ENCODE measurements at places on chromosomes 11 and 22. TPM values are rescaled to one million over a fixed set of nuclear protein-coding genes. Genes with fewer than 3 reads are reported as not detected.

PRMT3 gene
- 35.5 TPM for total RNA-seq

SLC22A9 gene
- not detected for total RNA-seq

ACRV1 gene
- total RNA-seq, result 0.23 TPM

PRSS23 gene
- 1.4 TPM for total RNA-seq

RAG1 gene
- 0.50 TPM for total RNA-seq

TRPM5 gene
- total RNA-seq, result 0.07 TPM

PSMA1 gene
- total RNA-seq, result 248 TPM

LIPT2 gene
- total RNA-seq, result 5.1 TPM

CLDN5 gene
- total RNA-seq, result 0.30 TPM

DNA sequence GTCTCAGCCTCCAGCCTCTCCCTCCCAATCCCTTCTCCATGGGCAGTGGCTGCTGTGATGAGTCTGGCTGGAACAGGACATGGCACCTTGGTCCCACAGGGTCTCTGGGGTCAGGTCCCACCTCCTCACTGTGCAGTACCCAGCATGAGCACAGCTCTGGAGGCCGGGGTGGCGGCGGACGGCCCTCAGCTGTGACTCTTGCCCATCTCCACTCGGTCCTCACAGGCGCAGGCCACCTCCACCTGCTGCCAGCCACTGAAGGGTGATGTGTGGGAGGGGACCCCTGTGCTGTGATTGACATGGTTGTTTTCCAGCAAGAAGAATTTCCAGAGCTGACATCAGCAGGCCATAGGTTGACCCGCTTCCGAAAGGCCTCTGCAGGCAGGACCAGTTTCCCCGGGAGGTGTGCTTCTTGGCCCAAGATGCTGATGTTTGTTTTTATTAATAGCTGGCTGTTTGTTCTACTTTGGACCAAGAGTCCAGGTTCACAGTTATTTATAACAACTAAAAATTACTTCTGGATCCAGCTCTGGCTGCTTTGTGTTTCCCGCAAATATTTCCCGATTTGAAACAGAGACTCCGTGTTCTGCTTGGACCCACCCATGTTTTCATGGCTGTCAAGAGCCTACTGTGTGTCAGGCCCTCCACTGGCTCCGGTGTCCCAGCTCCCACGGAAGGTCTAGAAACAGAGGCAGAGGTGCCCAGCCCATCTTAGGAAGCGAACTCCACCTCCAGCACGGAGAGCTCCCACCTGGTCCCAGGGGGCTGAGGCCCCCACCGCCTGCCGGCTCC lies 45.7 kb downstream of the SCUBE1 start:
- no peak overlapping the region for H3K27ac ChIP-seq
- H3K36me3 ChIP-seq, result no peaks in the 10 kb centered on the region
- DNase-seq, result no peak
- no peak overlapping the region for H3K4me3 ChIP-seq
- no peaks in the 10 kb centered on the region for H3K27me3 ChIP-seq
- no peaks in the 10 kb centered on the region for H3K4me1 ChIP-seq

DNA sequence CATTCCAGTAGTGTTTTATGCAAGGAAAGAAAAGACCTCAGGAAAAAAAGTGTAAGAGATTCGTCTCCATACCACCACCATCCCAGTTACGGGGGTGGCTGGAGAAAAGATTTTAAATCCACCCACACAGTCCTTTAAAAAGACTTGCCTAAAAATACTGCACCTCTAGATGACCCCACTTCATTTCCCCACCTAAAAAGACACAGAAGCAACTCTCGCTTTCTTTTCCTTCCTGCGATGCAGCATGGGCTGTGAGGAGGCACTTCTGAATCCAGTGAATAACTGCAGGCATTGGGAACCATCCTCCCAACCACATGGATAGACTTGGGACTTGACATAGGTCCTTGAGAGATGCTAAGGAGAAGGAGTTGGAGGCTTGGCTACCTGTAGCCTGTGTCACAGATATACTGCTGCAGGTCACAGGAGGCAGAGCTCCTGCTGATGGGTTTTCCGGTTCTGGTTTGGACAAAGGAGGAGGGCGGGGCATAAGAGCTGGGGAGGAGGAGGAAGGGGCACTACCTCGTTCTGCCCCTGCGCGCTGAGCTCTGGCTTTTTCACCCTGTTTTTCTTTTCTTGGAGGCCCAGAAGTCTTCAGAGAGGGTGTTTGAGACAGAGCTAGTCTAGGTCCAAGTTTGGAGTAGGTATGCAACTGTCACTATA lies 285.9 kb downstream of the NTM start:
- H3K27ac ChIP-seq, result no peak overlapping the region
- H3K36me3 ChIP-seq, result no peaks in the 10 kb centered on the region
- H3K4me1 ChIP-seq, result no peaks in the 10 kb centered on the region
- no peak overlapping the region for H3K4me3 ChIP-seq
- no peak for DNase-seq
- no peaks in the 10 kb centered on the region for H3K27me3 ChIP-seq

DNA sequence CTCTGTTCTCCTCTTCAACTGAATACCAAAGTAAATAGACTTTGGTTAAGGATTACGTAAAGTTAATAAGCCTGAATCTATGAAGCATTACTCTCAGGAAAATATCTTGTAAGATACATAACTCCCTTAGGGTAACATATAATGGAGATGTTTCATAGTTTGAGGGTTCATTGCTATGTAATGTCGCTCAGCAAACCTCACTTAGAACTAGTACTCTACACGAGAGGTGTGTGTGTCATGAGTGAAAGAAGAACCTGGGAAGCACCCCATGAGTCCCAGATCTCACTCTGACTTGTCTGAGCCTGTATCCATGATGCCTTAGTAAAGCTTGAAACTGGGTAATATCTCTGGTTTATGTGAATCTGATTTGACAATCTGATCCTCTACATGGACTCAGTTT lies 429.5 kb upstream of the ANO3 start:
- no peaks in the 10 kb centered on the region for H3K36me3 ChIP-seq
- H3K4me1 ChIP-seq, result no peaks in the 10 kb centered on the region
- H3K27ac ChIP-seq, result no peak overlapping the region
- no peak overlapping the region for H3K4me3 ChIP-seq
- DNase-seq, result no peak

- no peaks in the 10 kb centered on the region for H3K36me3 ChIP-seq
- no peak overlapping the region for H3K4me3 ChIP-seq
- H3K4me1 ChIP-seq, result no peaks in the 10 kb centered on the region
- DNase-seq, result no peak
- H3K27ac ChIP-seq, result no peak overlapping the region
These were observed 648.7 kb upstream of the CCDC179 start for GRCh38 chr11:23509023-23509422.

DNA sequence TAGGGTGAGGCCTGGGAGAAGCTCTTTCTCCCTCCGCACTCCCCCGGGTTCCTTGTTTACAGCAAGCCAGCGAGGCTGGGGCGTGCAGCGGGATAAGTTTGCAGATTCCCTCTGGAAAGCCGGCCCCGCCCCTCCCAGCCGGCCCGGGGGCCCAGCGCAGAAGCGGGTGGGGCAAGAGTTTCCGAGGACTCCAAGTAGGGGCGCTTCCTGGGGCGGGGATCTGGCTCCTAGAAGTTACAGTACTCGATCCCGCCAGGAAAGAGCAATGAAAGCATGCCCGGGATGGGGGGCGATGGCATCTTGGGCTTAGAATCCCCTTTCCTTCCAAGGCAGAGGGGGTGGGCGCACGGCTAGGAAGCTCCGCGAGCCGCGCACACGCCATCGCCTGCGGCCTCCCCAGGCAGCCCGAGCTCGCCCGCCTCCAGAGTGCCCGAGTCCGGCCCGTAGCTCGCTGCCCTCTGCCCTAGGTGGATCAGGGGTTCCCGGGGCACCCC lies 385 bp downstream of the TST start:
- H3K4me1 ChIP-seq, result peaks cover 10% of the 10 kb centered on the region
- peaks cover 12% of the 10 kb centered on the region for H3K27me3 ChIP-seq
- no peak overlapping the region for H3K27ac ChIP-seq

GRCh38 chr22:35064664-35065063 lies 1.3 kb upstream of the ISX start:
- H3K27me3 ChIP-seq, result no peaks in the 10 kb centered on the region
- H3K36me3 ChIP-seq, result peaks cover under 1% of the 10 kb centered on the region
- H3K4me3 ChIP-seq, result peak overlapping the region; percentile 20

- peaks cover 65% of the 10 kb centered on the region for H3K27me3 ChIP-seq
- no peak overlapping the region for H3K4me3 ChIP-seq
- H3K4me1 ChIP-seq, result peaks cover 30% of the 10 kb centered on the region
- DNase-seq, result no peak
- peaks cover 2% of the 10 kb centered on the region for H3K36me3 ChIP-seq
These were observed 6.5 kb upstream of the NPAS4 start for GRCh38 chr11:66414120-66414934.

GRCh38 chr11:108432783-108433182 lies 34.5 kb downstream of the C11orf65 start:
- DNase-seq, result no peak
- no peaks in the 10 kb centered on the region for H3K27me3 ChIP-seq
- no peak overlapping the region for H3K4me3 ChIP-seq

- DNase-seq, result no peak
- no peak overlapping the region for H3K4me3 ChIP-seq
- H3K4me1 ChIP-seq, result peaks cover 17% of the 10 kb centered on the region
- H3K27ac ChIP-seq, result no peak overlapping the region
These were observed 44.2 kb downstream of the PPFIA1 start for GRCh38 chr11:70314730-70315129.

GRCh38 chr11:9875862-9876261 lies 212.0 kb downstream of the SWAP70 start:
- no peak overlapping the region for H3K4me3 ChIP-seq
- DNase-seq, result no peak
- H3K27me3 ChIP-seq, result no peaks in the 10 kb centered on the region
- no peaks in the 10 kb centered on the region for H3K4me1 ChIP-seq
- H3K27ac ChIP-seq, result no peak overlapping the region

DNA sequence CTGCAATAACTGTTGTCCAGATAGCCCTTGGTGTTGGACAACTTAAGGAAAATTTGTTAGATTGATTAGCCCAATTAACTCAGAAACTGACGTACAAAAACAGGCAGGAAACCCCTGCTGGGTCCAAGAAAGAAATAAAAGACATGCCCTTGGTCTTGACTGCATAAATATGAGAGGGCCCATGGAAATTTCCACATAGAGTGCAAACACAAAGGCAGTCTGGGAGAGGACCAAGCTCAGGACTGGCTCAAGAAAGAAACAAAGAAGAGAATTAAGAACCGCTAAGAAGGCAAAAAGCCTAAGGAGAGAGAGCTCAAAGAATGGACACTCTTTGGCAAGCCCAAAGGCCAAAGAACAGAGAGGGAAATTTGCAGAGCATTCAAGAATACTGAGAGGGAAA lies 1243.9 kb downstream of the LRRC4C start:
- H3K36me3 ChIP-seq, result peaks cover 1% of the 10 kb centered on the region
- H3K27me3 ChIP-seq, result no peaks in the 10 kb centered on the region

DNA sequence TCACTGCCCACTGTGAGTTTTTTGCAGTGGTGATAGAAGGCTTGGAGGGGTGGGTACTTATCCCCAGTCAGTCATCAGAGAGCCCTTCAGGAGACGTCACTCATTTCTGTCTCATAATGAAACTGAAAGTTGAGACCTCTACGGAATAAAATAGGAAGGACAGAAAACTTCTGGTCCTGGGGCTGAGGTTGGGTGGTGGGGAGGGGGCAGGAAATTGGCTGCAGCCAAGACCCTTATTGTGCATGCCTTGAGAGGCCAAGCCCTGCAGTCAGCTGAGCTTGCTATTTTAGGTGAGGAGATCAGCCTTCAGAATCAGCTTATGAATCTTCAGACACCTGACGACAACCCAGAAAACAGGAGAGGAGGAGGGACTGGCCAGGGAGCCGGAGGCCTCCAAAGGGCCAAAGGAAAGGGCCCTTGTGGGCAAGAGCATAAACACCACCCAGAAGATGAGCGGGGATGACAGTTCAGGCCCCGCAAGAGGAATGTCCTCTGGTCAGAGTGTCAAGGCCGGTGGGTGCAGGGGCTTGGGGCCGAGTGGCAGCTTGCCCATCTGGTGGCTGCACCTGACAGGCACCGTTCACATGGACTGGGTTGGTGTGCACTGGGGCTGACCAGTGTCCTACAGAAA lies 17.9 kb upstream of the ADA2 start:
- peak; percentile 20 for DNase-seq
- no peaks in the 10 kb centered on the region for H3K27me3 ChIP-seq
- H3K27ac ChIP-seq, result peak overlapping the region; percentile 83
- peaks cover 18% of the 10 kb centered on the region for H3K4me1 ChIP-seq
- peak overlapping the region; percentile 69 for H3K4me3 ChIP-seq

DNA sequence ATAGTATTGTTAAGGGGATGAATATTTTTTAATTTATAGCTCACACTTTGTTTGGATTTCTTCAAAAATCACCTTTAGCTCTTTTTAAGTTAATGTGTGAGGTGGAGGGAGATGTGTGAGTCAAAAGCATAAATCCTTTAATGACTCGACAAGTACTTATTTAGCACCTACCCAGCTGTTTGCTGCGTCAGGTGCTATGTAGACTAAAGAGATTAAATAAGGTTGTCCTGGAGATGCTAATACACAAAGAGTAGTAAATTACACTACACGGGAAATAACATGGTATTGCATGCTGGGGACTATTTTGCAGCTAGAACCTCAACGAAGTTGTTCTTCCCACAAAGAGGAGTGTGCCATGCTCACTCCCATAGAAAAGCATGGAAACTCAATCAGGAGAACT lies 583.3 kb upstream of the TENM4 start:
- DNase-seq, result no peak
- H3K36me3 ChIP-seq, result peaks cover 1% of the 10 kb centered on the region
- no peaks in the 10 kb centered on the region for H3K4me1 ChIP-seq
- H3K4me3 ChIP-seq, result no peak overlapping the region
- H3K27ac ChIP-seq, result no peak overlapping the region
- no peaks in the 10 kb centered on the region for H3K27me3 ChIP-seq
